ENCODE measurements at places on chromosomes 16 and 17. TPM values are rescaled to one million over a fixed set of nuclear protein-coding genes. Genes with fewer than 3 reads are reported as not detected.
A peak's percentile ranks its signal among the peaks of the same experiment; 100 is the strongest.

The CRYBA1 gene
- not detected for total RNA-seq

The ICAM2 gene
- 3.6 TPM for total RNA-seq

DNA sequence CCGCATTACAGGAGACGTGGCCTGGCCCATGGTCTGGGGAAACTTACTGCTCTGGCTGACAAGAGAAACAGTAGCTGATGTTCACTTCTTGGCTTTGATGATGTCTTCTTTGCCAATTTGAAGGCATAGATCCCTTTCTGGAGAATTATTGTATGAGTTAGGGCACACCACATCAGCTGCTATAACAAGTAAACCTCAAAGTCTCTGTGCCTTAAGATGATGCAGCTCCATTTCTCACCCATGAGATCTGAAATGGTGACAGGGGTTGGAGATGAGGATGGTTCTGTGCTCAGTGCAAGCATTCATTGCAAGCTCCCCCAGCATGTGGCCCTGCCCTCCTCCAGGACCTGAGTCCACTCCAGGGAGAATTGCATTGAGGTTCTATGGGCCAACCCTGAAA, 157.4 kb downstream of the IRX5 start:
- H3K4me3 ChIP-seq: no peak overlapping the region
- H3K27ac ChIP-seq: no peak overlapping the region
- H3K27me3 ChIP-seq: peaks cover 16% of the 10 kb centered on the region

DNA sequence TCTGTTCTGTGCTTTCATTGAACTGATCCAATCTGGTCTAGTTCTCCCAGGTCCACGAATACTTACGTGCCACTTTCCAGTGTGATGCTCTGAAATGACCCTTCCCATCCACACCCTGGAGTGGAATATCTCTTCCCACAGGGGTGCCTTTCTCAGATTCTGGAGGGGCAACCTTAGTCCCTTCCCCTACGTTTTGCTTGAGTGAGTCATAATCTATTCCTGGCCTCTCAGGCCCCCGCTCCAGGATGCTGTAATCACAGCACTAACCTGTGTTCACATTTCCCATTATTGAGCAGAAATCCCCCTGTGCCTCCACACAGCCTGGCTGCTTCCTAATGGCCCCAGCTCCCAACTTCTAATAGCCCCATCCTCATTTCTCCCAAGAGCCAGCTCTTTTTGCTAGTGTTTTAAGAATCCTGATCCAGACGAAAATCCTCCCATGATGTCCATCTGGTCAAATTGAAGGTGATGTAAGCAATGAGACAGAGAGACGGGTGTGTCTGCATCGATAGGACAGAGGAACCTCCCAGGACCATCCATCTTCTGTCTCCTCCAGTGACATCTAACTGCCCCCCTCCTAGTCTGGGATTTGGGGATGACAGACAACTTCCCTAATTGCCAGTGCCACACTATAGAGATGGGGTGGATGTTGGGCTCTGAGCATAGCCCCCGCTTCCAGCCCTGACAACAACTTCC, 164.0 kb upstream of the MAF start:
- H3K36me3 ChIP-seq: peaks cover 4% of the 10 kb centered on the region
- H3K4me3 ChIP-seq: no peak overlapping the region
- H3K27me3 ChIP-seq: no peaks in the 10 kb centered on the region

DNA sequence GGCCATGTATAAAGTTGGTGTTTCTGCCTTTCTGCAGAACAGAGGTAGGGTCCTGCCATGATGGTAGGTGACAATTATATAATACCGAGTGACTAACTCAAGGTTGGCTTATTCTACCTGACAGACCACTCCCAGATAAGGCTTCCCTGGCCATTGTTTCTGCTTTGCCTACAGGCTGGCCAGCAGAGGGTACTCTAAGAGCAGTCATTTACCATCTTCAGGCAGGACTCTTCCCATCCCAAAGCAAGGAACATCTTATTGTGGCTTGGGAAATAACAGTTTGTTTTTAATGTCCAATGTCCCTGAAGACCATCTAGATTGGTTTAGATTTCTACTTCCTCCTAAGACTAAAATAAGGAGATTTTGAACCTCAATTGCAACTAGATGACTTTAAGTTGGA, 74.1 kb downstream of the SNX11 start:
- DNase-seq: peak; percentile 44
- no peaks in the 10 kb centered on the region for H3K4me1 ChIP-seq
- no peak overlapping the region for H3K4me3 ChIP-seq
- H3K36me3 ChIP-seq: no peaks in the 10 kb centered on the region
- H3K27me3 ChIP-seq: peaks cover 31% of the 10 kb centered on the region

DNA sequence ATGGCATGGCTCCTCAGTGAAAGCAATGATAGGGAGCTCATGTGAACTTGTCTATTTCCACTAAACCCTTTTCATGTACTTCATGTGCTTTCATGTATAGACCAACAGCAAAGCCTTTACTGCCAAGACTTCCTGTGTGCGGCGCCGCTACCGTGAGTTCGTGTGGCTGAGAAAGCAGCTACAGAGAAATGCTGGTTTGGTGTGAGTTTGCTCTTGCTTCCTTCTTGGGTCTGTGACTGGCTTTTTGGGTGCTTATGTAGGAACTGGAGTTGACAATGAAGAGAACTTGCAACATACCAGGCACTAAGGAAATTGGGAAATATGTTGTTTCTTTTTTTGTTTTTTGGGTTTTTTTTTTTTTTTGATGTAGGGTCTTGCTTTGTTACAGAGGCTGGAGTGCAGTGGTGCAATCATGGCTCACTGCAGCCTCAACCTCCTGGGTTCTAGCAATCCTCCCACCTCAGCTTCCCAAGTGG, 5.7 kb downstream of the SNX11 start:
- H3K27ac ChIP-seq: no peak overlapping the region
- no peak for DNase-seq
- H3K4me1 ChIP-seq: peaks cover 22% of the 10 kb centered on the region
- H3K4me3 ChIP-seq: no peak overlapping the region

GRCh38 chr16:49530427-49530970, 156.9 kb downstream of the C16orf78 start:
- no peaks in the 10 kb centered on the region for H3K36me3 ChIP-seq
- no peak overlapping the region for H3K27ac ChIP-seq
- H3K27me3 ChIP-seq: peaks cover 100% of the 10 kb centered on the region
- H3K4me1 ChIP-seq: no peaks in the 10 kb centered on the region
- no peak for DNase-seq

GRCh38 chr17:51419476-51419875, 159.1 kb downstream of the UTP18 start:
- H3K4me1 ChIP-seq: no peaks in the 10 kb centered on the region
- no peaks in the 10 kb centered on the region for H3K36me3 ChIP-seq
- peaks cover 96% of the 10 kb centered on the region for H3K27me3 ChIP-seq

DNA sequence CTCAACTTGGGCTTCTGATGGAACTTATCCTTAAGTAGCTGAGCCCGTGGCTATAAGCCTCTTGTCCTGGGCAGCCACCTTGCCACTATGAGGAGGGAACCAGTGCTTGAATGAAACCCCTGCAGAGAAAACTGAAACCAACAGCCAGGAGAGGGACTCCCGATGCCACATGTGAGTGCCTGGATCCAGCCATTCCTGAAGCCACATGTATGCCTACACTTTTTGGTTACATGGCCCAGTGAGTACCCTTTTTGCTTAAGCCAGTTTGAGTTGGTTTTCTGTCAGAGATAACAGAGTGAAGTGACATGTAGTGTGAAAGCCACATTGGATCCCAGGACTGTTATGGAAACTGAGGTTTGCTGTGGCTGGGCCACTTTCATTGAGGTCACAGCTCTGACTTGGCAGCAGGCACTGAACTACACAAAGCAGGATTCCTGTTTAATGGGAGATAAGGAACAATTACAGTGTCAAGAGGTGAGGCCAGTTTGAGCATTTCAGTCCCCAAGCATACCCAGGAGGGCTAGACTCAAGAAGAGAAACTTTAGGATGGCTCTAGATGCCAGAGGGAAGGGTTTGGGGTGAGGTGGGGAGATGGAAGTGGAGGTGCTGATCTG, 222.2 kb downstream of the PARN start:
- no peak overlapping the region for H3K27ac ChIP-seq
- DNase-seq: no peak
- no peaks in the 10 kb centered on the region for H3K4me1 ChIP-seq
- H3K36me3 ChIP-seq: peaks cover 5% of the 10 kb centered on the region

GRCh38 chr17:75763269-75763607, 1.8 kb downstream of the GALK1 start:
- H3K27me3 ChIP-seq: no peaks in the 10 kb centered on the region
- H3K36me3 ChIP-seq: peaks cover 40% of the 10 kb centered on the region
- no peak for DNase-seq

DNA sequence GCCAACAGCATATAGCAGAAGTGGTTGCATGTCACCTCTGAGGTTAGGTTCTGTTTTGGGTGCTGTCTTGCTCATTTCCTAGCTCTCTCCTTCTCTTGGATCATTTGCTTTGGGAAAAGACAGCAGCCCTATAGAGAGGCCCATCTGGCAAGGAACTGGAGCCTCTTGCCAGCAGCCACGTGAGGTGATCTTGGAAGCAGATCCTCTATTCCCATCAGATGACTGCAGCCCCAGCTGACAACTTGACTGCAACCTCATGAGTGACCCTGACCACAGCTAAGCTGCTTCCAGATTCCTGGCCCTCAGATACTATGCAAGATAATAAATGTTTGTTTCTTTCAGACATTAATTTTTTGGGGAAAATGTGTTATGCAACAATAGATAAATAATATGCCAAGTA, 213.3 kb upstream of the HS3ST4 start:
- H3K27ac ChIP-seq: no peak overlapping the region
- H3K4me3 ChIP-seq: no peak overlapping the region

GRCh38 chr16:87603684-87604633, 1.7 kb downstream of the JPH3 start:
- DNase-seq: no peak
- no peak overlapping the region for H3K27ac ChIP-seq
- peak overlapping the region; percentile 66 for H3K4me3 ChIP-seq
- peaks cover 65% of the 10 kb centered on the region for H3K27me3 ChIP-seq

Measured in Calu3 (cell line).